NCI-H1105 treated with DMSO at 0.1 percent for 48 hours (cell line): ENCODE measurements at places on chromosomes 5 and 9.

DNA sequence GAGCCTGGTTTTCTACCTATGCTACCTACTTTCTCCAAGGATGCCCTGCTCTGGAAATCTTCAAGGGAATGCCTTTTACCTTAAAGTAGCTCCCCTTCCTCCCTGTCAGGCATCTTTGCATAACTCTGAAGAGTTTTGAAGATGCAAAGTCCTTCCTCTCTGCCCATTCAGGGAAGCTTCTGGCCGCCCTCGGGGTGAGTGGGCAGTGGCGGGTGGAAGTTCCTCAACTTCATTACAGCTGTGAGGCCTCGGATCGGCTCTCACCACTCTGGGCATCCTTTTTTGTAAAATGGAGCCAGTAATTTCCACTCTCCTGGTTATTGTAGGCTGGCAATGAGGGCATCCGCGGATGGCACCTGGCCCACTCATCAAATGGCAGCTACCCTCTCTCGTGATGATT is 31.7 kb upstream of the STXBP1 start:
- no peak for DNase-seq

DNA sequence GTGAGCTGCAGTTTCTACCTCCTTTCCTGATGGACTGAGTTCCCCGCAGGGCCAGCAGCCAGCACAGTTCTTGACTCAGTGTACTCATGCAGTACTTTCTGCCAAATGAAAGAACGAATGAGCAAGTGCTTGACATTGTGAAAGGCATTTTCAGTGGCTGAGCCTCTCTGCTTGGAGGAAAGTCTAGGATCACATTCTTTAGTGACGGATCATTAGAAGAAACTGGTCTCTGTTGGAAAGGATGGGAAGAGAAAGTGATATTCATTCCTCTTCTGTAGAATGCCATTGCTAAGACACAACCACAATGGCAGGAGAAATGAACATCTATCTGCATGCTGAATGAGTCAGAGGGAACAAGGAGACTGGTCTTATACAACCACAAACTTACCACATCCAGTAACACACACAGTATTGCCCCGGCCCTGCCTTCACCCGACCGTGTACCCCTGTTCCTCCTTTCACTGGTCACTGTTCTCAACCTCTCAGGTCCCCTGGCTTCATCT is 206.9 kb downstream of the CRB2 start:
- DNase-seq: no peak

- DNase-seq: no peak
These were observed 652.6 kb upstream of the WWC1 start for GRCh38 chr5:167638816-167639215.

DNA sequence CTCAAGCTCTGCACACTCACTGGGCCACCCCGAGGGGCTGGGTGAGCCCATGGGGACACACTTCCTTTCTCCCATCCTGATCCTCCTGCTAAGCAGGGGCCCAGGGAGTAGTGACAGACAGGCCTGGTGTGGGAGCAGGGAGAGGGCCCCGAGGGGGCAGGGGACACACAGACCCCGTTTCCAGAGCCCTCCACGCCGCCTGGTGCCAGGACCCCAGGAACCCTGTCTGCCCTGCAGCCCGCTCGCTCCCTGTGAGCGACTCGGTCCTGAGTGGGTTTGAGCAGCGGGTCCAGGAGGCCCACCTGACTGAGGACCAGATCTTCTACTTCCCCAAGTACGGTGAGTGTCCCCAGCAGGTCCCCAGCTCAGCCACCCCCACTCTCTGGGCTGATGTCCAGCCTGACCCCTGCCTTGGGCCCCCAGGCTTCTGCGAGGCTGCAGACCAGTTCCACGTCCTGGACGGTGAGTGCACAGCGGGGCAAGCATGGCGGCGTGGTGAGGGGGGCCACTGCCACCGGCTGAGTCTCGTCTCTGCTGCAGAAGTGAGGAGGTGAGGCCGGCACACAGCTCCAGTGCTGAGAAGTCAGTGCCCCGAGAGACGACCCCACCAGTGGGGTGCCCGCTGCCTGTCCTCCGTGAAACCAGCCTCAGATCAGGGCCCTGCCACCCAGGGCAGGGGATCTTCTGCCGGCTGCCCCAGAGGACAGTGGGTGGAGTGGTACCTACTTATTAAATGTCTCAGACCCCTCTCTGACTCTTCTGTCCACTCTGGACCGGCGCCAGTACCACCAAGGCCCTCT is 1.4 kb downstream of the C8G start:
- no peak for DNase-seq

DNA sequence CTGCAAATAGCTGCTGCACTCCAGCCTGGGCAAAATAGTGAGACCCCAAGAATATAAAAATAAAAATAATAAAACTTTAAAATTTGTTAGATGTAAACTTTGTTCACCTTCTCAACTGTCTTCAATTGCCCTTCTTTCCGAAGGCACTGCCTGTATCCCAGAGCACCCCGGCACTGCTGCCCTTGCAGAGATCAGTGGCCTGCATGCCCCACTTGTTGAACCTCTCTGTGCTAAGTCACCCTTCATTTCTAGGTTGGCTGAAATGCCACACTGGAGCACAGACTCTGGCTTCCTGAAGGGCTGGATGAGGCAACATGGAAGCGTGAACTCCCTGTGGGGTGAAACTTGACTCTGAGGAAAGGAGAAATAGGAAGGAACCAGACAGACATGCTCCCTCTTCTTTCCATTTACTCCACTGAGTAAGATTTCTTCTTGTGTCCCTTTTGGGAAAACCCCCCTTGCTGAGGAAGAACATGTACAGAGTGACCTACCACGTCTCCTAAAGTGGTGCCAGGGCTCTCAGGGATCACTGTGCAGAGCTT is 8.4 kb upstream of the JMY start:
- DNase-seq: no peak

- no peak for DNase-seq
These were observed 48.1 kb upstream of the NREP start for GRCh38 chr5:111805071-111805470.

GRCh38 chr9:2411459-2412215 is 209.9 kb upstream of the VLDLR start:
- no peak for DNase-seq

- DNase-seq: peak; percentile 29
These were observed 174.3 kb upstream of the RORB start for GRCh38 chr9:74322661-74323314.

GRCh38 chr9:21831841-21832509 is 29.5 kb downstream of the MTAP start:
- DNase-seq: no peak

GRCh38 chr5:62574599-62574998 is 4.0 kb upstream of the LRRC70 start:
- no peak for DNase-seq

- DNase-seq: no peak
These were observed 16.1 kb downstream of the PDLIM4 start for GRCh38 chr5:132273631-132274030.

GRCh38 chr9:120531683-120532300 is 48.2 kb downstream of the CDK5RAP2 start:
- DNase-seq: peak; percentile 36

- DNase-seq: no peak
These were observed 114.7 kb downstream of the KIAA0825 start for GRCh38 chr5:94503677-94504076.

GRCh38 chr5:62330302-62330701 is 24.3 kb downstream of the KIF2A start:
- DNase-seq: no peak

DNA sequence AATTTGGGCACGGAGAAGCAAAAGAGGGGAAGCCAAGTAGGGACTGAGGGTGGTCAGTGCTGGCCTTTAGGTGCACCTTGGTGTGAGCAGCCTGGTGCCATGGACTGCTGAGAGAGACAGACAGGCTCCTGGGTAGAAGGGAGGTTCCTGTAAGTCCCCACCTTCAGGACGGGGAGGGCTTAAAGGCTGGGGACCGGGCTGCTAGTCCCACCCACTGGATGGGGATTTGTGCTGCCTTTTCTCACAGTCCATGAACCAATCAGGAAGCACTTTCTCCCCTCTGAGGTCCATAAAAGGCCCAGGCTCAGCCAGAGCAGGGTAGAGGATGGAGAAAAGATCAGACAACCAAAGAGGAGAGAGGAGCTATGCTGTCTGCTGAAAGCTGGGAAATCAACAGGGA is 15.2 kb downstream of the CDC25C start:
- DNase-seq: no peak

GRCh38 chr5:144771802-144772201 is 601.1 kb downstream of the KCTD16 start:
- DNase-seq: no peak

DNA sequence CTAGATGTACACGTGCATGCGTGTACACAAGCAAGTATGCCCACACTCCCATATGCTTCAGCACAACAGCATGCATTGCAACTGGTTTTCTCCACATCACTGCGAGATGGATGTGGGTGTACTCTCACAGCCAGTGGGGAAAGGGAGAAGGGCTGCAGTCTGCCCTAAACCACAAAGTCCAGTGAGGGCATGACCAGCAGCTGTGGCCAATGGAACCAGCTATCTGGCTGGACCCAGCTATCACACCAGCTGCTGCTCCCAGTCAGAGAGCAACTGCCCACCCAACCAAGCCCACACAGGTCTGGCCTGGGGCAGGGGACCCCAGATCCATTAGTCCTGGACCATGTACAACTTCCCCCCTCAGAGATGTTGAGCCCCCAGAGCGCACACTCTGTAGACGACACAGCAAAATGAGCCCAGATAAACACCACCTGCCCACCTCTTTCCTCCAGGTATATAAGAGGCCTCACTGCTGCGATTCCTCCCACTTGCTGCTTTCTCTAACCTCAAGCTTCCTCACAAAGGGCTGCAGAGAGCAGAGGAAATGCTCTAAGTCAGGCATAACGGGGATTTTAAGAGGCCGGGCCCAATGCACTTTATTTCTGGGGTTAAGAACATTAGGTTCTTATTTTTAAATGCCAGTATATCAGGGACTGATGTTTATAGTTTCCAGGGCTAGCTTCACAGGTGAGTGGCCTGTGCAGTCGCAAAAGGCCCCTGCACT is 39.0 kb downstream of the SHB start:
- no peak for DNase-seq
